ENCODE measurements at places on chromosomes 13 and 19. TPM values are rescaled to one million over a fixed set of nuclear protein-coding genes. Genes with fewer than 3 reads are reported as not detected.

The RAD23A gene
- 138 TPM for total RNA-seq

The KISS1R gene
- not detected for total RNA-seq

The ZNF808 gene
- 15.0 TPM for total RNA-seq

The CAPN12 gene
- total RNA-seq: 1.3 TPM

The FOSB gene
- 5.3 TPM for total RNA-seq

The ADAMTS10 gene
- 10.1 TPM for total RNA-seq

The C5AR1 gene
- total RNA-seq: not detected

The SLC27A5 gene
- 14.1 TPM for total RNA-seq

The C1QTNF9B gene
- total RNA-seq: not detected

The CPB2 gene
- not detected for total RNA-seq
